Neural progenitor cell (in vitro differentiated cells): ENCODE measurements at places on chromosomes 6 and 20.

GRCh38 chr6:11236076-11236750, 3.7 kb upstream of the NEDD9 start:
- DNase-seq = no peak

- no peak for DNase-seq
Measured at GRCh38 chr20:6055161-6055783, 1.4 kb upstream of the LRRN4 start.

DNA sequence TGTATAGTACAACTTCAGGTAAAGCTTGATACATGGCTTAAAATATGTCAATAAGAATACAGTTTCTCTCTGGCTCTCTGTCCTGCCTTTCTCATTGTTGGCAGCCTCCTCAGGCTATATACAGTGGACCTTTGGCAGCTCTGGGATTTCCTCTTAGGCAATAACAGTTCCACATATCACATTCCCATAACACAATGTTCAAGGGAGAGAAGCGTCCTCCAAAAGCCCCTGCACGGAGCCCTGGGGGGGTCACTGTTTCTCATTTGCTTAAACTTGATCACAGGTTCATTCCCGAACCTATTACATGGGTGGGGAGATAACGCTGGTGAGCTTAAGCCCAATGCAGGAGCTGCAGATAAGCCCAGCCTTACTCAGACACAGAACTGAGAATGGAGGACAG, 4.4 kb upstream of the FLRT3 start:
- DNase-seq = no peak

- no peak for DNase-seq
Measured at GRCh38 chr6:108714101-108714765, 134.0 kb upstream of the ARMC2 start.

GRCh38 chr6:44976677-44977641, 351.2 kb upstream of the RUNX2 start:
- DNase-seq = no peak

GRCh38 chr6:36609582-36609981, 15.4 kb downstream of the SRSF3 start:
- DNase-seq = no peak

- no peak for DNase-seq
Measured at GRCh38 chr6:45049188-45049843, 278.8 kb upstream of the RUNX2 start.

GRCh38 chr20:44008806-44009678, 94.4 kb downstream of the TOX2 start:
- no peak for DNase-seq

DNA sequence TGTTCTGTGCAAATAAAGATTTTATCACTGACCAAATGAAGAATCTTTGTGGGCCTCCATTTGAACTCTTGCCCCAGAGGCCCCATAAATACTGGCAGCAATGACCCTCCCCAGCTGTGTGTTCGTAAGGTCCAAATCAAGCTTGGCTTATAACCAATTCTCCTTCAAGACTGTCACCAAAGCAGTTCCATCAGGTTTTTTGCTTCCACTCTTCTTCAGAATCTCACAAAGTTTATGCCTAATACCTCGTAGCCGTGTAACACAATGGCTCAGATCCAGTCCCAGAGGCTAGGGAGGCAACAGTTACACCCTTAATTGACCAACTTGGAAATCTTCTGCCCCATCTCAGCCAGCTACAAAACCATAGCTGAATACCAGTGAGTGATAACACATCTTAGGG, 120.5 kb downstream of the HIVEP2 start:
- DNase-seq = no peak

DNA sequence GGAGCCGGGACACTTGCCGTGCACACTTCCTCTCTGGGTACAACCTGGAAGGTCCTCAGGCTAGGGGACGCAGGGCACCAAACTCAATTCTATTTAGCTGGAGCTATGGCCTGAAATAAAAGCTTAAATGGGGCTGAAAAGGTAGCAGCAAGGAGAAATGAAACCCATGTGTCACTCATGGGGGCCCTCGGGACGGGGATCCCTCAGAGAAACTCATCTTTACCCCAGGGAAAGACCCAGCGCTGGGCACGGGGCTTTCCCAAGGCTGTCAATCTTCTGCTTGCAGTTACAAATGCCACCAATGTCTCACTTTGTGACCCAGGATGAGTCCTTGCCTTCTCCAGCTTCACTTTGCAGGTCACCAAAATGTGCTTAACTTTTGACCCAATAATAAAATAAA, 16.5 kb downstream of the SNAI1 start:
- DNase-seq = no peak

DNA sequence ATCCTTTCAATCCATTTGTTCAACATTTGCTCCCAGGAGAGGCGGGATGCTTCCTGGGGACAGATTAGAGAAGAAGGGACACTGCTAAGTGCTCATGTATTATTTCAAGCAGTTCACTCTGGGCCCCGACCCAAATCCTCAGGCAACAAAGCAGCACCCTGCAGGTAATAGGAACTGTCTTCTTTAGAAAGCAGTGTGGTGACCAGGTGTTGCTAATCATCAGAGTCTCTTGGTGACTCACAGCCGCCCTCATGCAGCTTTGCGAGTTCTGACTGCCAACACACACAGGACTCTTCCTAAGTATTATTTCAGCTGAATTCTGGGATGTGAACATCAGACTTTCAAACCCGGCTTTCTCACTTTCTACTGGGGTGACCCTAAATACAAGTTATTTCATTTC, 356.4 kb downstream of the PRKN start:
- DNase-seq = no peak

DNA sequence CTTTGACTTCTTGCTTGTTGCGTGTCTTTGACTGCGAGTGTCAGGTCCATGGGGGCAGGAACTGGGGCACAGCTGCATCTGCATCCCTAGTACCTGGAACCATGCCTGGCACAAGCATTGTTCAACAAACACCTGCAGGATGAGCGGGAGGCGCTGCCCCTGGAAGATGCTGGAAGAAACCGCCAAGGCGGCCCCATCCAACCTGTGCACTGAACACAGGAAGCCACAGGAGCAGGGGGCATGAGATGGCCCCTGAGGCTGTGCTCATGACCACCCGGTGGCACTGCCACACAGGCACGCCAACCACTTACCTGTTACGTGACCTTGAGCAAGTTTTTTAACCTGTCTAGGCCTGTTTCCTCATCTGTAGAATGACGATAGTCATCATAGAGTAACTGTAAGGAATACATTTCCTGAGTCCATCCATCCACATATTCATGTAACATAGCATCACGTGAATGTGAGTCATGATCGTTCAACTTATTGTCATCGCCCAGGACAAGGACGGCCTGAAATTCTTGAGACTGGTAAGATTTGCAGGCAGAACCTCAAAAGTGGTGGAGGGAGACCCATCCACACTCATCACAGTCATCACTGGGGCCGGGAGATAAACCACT, 374.2 kb downstream of the PREX1 start:
- no peak for DNase-seq

DNA sequence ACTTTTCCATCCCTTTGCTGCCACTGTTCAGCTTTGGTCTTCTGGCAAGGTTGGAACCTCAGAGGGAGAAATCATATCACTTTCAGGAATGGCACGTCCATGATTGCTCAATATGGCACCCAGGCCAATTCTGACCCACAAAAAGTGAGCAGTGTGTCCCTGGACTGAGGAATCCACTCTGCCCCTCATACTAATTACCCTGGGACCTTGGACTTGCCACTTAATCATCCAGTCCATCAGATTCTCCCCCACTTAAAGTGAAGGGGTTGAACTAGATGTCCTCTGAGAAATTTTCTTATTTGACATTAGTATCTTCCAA, 449.3 kb upstream of the CITED2 start:
- DNase-seq = no peak

- DNase-seq = no peak
Measured at GRCh38 chr6:121691126-121691551, 255.7 kb downstream of the GJA1 start.

- DNase-seq = no peak
Measured at GRCh38 chr6:142918339-142919042, 26.5 kb downstream of the HIVEP2 start.

DNA sequence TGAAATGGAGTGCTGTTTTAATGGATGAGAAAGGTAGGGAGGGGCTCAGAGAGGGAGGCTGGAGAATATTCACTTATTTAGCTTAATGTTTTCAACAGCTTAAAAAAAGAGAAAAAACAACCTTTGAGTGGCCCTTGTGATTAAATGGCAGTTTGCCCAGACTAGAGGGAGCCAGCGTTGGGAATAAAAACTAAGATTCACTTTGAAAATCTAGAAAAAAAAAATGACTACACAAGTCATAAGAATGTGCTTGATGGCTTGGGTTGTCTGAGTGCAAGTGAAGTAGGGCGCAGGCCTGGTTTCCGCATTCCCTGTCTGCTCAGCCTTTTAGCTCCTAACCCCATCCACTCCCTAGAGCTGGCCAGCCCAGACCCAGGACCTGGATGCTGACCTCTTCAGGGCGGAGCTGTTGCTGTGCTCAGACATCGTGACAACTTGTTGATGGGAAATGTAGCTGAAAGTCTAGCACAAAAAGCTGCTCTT, 28.9 kb downstream of the UTRN start:
- DNase-seq = no peak

- DNase-seq = no peak
Measured at GRCh38 chr20:40282941-40283340, 406.1 kb downstream of the MAFB start.

- DNase-seq = peak; percentile 15
Measured at GRCh38 chr6:166587631-166588413, 1.3 kb upstream of the RAMACL start.

DNA sequence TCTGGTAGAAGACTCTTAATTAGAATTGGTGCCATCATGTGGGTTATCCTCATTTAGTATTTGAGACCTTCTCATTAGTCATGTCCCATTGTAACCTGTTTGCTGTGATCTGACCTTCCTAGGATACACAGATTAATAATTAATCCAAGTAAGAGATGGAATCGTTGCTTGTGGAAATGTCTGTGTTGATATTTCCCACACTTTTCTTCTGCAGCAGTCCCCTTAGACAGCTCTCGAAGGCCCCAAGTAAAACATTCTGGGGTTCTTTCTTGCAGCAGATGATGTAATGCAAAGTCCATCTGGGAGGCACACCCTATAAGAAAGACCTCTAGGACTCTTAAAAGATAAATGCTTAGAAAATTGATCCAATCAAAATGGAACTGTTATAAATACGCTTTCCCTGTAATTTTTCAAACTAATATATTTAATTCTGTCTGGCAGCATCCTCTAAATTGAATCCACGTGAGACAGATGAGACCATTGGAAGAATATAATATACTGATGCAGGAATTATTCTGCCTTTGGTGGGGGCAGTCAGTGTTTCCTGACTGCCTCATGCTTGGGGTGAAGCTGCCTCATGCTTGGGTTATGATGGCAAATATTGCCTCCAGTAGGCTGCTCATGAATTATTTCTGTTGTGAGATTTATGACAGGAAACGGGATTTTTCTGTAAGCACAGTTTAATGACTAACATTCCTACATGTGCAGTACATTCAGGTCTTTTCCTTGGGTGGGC, 54.5 kb upstream of the ARMC2 start:
- DNase-seq = no peak

DNA sequence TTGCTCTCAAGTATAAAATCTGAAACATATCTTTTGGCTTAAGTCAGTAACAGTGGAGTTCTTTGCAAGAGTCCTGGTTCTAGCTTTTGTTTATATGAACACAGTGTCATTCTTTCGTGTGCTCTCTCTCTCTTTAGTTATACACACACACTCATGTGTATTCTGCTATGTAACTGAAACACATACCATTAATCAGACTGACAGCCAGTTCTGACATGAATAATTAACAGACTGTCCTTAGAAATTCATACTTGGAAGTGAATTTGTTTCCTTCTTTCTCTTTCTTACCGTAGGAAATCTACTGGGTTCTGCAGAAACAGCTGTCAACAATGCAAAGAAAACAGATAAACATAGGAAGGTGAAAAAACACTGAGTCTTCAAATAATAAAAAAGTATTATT, 2.5 kb downstream of the MCM9 start:
- no peak for DNase-seq

GRCh38 chr6:13407709-13408695, 79.4 kb downstream of the GFOD1 start:
- no peak for DNase-seq

DNA sequence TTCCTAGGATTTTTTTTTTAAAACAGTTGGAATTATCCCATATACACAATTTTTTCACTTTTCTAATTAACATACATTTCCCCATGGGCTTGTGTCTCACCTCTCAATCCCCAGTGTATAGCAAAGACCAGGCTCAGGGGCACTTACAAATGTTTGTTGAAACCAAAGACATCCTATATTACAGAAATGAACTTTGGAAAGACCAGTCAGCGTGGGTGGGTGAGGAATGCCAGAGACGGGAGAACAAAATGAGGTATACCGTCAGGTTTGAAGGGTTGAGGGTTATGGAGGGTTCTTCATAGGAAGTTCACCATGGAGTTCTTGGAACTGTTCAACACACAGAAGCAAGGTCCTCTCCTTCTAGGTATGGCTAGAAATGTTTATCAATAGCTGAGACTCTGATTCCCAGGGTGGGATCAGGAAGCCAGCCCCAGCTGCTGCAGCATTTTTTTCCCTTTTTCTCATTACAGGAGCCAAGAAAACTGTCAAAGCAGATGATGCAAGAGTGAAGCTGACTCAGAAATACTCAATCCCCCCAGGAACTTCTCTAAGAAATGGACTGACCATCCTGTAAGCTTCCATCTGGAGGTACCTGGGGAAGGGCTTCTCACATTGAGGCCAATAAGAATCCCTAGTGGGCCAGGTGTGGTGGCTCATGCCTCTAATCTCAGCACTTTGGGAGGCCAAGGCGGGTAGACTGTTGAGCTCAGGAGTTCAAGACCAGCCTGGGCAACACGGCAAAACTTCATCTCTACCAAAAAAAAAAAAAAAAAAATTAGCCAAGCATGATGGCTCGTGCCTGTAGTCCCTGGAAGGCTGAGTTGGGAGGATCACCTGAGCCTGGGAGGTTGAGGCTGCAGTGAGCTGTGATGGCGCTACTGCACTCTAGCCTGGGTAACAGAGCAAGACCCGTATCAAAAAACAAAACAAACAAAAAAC, 15.9 kb upstream of the TBC1D20 start:
- no peak for DNase-seq

- DNase-seq = peak; percentile 70
Measured at GRCh38 chr6:138844192-138844591, 48.3 kb downstream of the ECT2L start.

GRCh38 chr6:155158030-155158843, 105.6 kb upstream of the CLDN20 start:
- no peak for DNase-seq

GRCh38 chr6:18021166-18021850, 33.9 kb upstream of the KIF13A start:
- no peak for DNase-seq

- no peak for DNase-seq
Measured at GRCh38 chr6:105785066-105785811, 300.9 kb upstream of the PRDM1 start.

DNA sequence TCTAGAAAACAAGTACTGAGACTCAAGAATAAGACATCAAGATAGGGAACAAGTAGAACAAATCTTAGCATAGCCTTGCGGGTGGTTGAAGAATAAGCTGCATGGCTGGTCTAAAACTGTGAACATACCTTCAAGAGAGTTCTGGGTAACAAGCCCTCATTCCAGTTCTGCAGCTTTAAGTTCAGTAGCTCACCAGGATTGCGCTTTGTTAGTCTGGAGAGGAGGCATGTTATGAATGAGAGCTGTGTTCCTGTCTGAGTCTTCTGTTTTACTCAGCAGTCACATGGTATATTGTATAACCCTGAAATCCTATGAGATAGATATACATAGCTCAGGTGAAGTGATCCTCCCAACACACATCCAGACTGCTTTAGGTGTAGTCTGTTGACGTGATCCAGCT, 406.6 kb upstream of the IRAK1BP1 start:
- DNase-seq = no peak

- no peak for DNase-seq
Measured at GRCh38 chr6:47377971-47378370, 68.3 kb upstream of the TNFRSF21 start.

GRCh38 chr6:39758905-39759605, 33.1 kb upstream of the DAAM2 start:
- DNase-seq = no peak
